ENCODE measurements at places on chromosomes 7 and 10.
A peak's percentile ranks its signal among the peaks of the same experiment; 100 is the strongest.

- DNase-seq, result no peak
Measured at GRCh38 chr7:27751888-27752660, 12.1 kb downstream of the TAX1BP1 start.

DNA sequence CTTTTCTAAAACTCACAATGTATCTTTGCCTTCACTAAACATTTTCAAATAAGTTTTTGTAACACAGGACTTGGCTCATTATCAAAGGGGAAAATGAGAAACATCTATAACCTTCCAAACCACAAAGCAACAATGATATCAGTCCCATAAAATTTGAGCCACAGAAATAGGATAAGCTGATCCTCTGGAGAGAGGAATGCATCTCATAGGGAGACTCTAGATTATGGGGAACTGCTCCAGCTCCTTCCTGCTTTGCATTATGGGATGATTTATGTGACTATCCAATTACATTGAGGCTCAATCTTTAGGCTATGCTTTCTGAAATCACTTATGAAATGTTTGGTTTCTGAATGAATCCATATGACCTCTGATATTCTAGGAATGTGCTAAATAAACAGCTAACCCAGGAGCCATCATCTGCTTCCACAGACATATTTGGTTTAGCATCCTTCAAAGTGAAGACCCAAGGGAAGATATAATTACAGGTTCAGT lies 70.4 kb downstream of the CUBN start:
- DNase-seq, result no peak

GRCh38 chr7:46233585-46234329 lies 312.7 kb upstream of the IGFBP3 start:
- no peak for DNase-seq

DNA sequence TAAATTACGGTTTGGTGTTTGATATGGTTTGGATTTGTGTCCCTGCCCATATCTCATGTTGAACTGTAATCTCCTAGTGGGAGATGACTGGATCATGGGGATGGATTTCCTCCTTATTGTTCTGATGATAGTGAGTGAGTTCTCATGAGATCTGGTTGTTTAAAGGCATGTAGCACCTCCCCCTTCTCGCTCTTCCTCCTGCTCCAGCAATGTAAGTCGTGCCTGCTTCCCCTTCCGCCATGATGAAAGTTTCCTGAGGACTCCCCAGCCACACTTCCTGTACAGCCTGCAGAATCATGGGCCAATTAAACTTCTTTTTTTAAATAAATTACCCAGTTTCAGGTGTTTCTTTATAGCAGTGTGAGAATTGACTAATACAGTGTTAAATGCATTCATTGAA lies 116.6 kb downstream of the DOCK4 start:
- DNase-seq, result no peak

DNA sequence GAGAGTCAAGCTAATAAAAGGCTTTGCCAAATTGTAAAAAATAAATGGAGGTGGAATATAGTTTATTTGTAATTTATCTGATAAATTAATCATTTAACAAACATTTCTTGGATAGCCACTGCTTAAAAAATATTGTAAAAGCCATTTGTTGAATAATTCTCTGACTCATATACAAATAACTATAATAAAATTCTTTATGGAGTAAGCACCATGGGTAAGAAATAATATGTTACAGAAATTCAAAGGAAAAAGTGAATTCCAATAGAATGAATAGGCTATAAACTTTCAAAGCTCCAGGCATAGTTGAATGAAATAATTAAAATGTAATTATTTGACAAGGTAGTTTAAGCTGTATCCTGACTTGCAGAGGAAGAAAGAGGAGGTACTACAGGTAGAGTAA lies 291.4 kb upstream of the TMEM229A start:
- no peak for DNase-seq

DNA sequence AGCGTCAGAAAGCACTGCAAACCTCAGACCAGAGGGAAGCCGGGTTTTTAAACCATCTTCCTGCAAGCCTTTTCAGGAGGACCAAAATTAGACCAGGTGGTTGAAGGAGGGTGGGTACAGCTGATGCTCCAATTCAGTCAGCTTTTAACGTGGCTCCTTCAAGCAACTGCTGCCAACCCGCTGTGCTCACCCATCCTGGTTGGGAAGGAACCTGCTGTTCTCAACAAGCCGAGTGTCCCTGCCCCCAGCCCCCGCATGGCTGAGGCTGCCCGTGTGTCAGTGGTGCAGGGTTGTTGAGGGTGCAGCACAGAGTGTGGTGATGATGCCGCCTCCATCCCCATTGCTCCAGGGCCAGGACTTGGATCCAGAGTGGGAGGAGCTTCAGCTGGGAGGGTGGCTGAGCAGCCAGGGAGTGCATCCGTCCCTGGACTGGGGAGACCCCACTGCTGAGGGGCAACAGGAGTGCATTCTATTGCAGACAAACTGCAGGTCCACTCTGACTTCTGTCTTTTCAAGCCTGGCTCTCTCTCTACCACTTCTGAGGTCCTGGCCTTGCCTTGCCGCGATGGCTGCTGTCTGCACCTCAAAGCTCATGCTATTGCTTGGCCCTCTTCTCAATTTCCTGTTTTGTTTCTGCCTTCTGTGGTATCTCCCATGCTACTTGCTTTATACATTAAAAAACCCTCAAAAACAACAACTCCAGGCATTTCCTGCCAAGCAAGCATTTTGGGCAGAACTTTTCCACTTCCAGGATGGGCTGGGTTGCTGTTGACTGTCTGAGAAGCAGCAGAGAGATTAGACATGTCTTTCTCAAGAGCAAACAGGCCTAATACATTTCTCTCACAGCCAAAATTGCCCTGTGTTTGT lies 134.7 kb downstream of the DNAJB6 start:
- no peak for DNase-seq

DNA sequence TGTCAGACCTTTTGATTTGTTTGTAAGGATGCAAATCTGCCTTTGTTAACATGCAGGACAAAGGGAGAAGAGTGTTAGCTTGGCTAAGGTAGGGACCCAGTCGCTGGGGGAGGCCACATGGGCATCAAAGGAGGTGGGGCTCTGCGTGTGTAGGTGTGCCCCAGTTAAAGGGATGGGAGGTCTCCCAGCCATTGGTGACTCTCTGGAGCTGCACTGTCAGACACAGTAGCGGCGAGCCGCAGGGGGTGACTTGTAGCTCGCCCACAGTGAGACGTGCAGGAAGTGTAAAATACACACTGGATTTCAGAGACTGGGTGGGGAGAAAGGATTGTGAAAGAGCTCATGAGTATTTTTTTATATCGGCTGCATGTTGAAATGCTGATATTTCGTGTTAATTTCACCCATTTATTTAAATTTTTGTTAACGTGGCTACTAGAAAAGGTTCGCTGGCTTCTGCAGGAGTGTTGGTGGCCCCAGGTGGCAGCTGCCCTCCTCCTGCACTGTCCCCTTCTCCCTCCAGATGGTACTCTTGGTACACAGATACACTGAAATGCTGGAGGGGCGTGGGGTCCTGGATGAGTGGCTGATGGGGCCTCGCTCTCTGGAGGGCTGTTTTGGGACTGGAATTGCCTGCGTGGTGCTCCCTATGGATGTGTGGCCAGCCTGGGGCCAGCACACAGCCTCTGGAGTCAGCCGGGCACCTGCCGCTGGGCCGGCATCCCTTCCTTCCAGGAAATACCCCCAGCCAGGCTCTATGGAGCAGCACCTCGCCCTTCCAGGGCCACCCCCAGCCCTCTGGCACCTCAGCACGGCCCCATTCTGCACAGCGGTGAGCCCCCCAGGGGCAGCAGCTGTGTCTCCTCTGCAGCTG lies 59.2 kb downstream of the LHPP start:
- DNase-seq, result no peak

DNA sequence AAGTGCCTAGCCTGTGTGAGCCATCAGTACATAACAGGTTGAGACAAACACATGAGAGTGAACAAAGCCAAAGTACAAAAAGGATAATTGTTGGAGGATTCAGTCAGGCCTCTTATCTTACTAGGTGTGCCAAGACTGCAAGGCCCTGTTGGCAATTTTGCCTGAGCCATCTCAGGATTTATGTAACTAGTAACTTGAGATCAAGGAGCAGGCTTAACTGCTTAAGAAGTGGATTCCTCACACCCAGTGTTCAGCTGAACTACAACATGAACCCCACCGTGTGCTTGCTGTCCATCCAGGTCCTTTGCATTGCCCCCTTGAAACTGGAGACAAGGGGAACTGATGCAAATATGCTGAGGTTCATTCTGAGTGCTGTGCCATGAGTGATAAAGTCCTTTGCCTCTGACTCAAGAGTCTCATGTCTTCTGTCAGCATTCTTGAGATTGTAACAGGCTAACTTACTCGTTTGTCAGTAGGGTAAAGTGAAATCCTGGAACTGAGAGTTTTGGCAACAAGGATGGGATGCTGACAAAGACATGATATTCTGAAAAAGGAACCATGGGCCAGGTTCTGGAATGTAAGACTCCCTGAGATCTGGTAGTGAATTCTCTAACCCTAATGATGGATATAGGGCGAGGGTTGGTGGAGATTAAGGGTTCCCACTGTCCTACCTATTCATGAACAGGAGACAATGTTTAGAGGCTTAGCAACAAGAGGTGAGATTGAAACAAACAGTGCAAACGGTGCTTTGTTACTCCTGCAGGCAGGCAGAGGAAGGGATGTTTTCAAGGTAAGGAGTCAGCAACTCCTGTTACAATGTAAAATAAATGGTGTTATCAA lies 44.1 kb upstream of the GATAD1 start:
- no peak for DNase-seq

DNA sequence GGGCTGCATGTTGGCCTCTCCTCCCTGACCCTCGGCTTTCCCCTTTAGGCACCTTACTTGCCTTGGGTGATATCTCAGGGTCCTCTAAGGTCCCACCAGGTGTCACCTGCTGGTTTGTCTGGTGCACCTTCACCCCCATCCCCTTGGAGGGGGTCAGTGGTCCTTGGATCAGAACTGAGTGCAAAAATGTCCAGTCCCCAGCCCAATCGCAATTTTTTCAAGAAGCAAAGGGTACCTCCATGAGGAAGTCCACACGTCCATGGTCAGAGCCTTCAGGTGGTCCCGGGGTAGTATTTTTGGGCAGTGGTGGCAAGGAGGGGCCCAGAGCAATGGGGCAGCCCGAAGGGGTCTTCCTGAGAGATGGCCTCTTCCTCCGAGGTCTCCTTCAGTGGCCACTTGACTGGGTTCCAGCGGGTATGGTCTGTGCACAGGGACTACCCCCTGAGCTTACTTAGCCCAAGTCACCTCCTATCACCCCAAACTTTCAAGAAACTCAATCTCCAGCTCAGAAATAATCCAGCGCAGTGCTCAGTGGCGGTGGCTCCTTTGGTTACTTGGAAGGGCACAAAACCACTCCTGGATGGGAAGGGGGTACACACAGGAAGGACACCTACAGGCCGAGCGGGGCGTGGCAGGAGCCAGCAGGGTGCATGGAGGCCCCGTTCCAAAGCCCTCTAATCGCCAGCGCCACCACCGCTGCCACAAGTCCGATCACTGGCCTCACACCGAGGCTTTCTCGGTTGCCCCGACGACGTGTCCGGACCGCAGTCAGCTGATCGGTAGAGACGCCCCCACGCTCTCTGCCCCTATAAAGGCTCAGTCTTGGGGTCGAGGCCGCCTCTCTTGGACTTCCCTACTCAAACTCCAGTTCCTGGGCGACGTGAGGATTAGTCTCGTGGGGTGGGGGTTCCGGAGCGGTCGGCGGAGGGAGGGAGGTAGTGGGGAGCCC lies 4.5 kb downstream of the SAP25 start:
- DNase-seq, result peak; percentile 45

GRCh38 chr10:66695046-66695445 lies 230.8 kb upstream of the LRRTM3 start:
- no peak for DNase-seq

DNA sequence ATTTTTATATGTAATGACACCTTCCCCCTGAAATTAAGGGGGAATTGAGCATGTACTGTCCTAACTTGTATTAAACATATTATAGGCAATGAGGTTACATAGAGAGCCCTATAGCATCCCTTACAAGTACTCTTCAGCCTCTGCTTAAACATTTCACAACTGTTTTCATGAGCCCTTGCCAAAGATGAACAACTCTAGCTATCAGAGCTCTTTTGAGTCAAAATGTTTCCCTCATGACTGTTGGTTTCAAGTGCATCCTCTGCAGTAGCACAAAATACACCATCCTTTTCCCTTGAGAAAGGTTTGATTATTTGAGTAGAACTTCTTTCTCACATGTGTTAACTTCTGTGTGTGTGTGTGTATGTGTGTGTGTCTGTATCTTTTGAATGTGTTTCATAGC lies 1157.6 kb upstream of the CELF2 start:
- no peak for DNase-seq

GRCh38 chr10:33863352-33863751 lies 528.9 kb upstream of the NRP1 start:
- no peak for DNase-seq

- DNase-seq, result no peak
Measured at GRCh38 chr10:112816033-112816430, 134.0 kb upstream of the TCF7L2 start.
